ENCODE measurements at places on chromosomes 7 and 10.

- no peak for DNase-seq
Measured at GRCh38 chr7:131250331-131250730, 77.3 kb upstream of the MKLN1 start.

DNA sequence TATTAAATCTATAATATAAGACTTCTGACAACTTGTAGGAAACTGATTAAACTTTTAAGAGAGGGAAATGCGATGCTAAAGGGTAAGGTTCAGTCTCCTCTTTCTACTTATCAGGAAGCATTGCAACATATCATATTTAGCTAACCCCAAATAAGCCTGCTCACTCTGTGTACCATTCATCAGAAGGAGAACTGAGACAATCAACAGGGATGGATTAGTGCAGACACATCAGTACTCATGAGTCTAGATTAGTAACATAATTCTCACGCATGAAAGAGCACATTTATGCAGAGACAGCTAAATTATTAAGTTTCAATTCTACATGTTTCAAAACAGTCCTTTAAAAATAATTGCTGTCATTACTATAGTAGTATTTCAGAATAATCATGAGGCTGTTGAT, 354.2 kb upstream of the ZWINT start:
- DNase-seq = no peak

DNA sequence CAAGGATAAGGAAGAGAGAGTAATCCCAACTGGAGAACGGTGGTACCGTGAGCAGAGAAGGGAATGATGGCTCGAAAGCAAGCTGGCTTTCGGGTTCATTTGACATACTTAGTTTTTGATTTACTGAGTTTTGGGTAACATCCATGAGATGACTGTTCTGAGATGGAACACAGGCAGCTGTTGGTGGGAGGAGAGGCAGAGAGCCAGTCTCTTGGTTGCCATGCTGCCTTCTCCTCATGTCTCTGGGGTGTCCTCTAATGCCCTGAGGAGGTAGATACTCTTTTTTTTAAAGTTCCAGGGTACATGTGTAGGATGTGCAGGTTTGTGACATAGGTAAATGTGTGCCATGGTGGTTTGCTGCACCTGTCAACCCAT, 76.4 kb upstream of the NRP1 start:
- no peak for DNase-seq

GRCh38 chr10:33114451-33114952, 156.5 kb upstream of the ITGB1 start:
- peak; percentile 43 for DNase-seq

GRCh38 chr7:151080067-151080521, 515 bp downstream of the FASTK start:
- DNase-seq = no peak

- no peak for DNase-seq
Measured at GRCh38 chr7:12571691-12572090, 1.2 kb downstream of the SCIN start.

DNA sequence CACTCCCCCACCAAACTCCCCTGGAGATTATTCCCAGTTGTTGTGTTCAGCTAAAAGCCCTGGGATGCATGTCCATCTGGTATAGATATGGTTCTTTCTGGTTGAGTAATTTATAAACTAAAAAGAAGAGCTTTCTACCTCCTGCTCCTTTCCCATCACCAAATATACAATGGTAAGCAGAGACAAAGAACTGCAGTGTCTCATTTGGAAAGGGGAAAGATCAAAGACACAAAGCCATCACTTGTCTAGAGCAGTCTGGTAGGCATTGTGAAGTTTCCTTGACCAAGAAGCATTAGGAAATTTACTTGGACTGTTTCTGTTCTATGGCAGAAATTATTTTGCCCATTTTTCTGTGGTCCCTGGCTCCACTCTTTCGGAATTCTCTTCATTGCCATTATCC, 24.9 kb upstream of the PANK1 start:
- no peak for DNase-seq

DNA sequence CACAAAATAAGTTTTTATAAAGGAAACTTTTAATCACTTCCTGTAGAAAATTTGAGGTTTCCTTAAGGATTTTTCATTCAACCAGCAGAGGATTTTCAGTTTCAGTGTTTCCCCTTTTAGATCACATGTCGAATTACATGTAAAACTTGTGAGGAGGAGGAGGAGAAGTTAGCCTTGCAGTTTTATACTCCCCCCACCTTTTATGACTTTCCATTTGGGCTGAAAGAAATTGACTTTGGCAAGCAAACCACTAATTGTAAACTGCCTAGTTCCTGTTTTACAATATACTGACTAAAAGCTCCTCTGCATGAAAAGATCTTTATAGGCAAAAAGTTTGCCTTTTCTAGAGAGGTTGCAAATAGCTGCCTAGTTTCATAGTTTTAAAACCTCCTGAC, 3.0 kb downstream of the BAMBI start:
- peak; percentile 10 for DNase-seq

DNA sequence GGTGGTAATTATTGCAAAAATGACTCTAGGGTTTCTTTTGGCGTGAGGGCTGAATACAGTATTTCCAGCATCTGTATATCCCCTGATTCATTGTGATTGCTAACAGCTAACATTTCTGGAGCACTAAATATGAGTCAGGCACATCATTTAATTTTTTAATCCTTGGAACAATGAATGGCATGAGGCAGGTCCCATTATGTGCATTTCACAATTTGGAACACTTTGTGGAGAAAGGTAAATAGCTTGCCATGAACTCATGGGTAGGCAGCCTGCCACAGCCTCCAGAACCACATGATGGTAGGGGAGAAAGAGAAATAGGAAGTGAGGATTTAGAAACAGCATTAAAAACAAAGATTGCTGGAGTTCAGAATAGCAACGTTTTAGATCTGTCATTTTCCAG, 1.7 kb downstream of the NPTX2 start:
- no peak for DNase-seq

GRCh38 chr10:77965294-77965693, 38.7 kb upstream of the DLG5 start:
- DNase-seq = peak; percentile 42

Measured in HT1080 (cell line).